ENCODE measurements at places on chromosomes 13 and 19.

DNA sequence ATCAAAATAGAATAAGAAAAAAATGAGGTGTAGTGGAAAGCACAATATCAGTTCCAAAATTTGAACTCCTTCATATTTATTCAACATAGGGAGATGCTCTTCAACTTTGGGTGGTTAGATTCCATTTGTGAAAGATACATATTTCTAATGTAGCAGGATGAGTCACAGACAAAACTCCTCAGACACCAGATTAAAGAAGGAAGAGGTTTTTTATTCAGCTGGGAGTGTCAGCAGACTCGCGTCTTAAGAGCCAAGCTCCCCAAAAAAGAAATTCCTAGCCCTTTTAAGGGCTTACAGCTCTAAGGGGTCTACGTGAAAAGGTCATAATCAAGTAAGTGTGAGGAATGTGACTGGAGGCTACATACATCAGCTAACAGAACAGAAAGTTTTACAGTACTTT, 6.8 kb upstream of the ZNF765 start:
- DNase-seq: no peak

DNA sequence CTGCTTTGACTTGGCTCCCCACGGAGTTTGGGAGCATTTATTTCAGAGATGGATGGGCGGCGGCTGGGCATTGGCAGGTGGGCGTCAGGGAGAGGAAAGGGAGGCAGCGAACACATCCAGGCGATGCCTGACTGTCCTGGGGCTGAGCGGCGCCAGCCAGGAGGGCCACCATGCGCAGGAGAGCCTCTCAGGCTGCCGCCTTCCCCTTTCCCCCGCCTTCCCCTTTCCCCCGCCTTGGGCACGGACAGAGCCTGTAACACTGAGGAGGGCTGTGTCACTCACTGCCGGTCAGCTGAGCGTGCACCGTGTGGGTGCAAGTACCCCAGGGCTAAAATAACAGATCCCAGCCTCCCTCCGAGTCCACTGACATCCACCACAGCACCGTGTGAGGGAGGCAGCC, 11.4 kb downstream of the MCF2L start:
- DNase-seq: no peak

DNA sequence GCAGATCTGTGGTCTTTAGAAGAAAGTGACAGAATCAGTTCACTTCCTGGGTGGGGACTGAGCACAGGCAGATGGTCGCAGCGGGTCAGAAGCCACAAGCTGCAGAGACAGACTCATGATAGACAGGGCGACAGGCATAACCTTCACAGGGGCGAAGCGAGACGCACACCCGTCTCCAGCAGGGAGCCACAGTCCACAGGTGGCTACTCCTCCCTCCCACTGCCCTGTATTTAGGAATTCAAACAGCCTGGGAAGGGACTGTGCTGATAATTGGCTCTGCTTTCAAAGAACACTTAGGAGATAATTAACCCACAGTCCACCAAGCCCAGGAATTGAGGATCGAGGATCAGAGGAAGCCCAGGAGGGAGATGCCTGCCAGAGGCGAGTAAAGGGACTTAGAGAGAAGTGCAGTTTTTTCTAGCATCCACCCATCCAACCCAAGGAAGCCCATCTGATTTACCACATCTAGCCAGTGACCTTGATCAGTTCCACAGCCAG, 23.2 kb downstream of the RFX2 start:
- no peak for DNase-seq

- no peak for DNase-seq
These were observed 20.5 kb downstream of the DYRK1B start for GRCh38 chr19:39813264-39813993.

DNA sequence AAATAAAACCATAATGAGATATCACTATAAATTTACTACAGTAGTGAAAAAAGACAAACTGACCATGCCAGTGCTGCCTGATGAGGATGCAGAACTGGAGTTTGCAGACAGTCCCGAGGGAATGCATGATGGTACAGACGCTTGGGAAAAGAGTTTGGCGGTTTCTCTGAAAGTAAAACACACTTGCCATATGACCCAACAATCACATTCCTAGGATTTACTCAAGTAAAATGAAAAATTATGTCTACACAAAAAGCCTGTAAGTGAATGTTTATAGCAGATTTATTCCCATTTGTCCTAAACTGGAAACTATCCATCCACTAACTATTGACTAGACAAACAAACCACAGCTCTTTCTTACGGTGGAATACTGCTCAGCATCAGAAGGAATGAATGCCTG, 271.0 kb downstream of the DNAJC15 start:
- DNase-seq: no peak

GRCh38 chr19:54133312-54133956, 4.1 kb upstream of the CNOT3 start:
- no peak for DNase-seq

GRCh38 chr13:30738526-30739236, 3.3 kb downstream of the ALOX5AP start:
- DNase-seq: no peak

DNA sequence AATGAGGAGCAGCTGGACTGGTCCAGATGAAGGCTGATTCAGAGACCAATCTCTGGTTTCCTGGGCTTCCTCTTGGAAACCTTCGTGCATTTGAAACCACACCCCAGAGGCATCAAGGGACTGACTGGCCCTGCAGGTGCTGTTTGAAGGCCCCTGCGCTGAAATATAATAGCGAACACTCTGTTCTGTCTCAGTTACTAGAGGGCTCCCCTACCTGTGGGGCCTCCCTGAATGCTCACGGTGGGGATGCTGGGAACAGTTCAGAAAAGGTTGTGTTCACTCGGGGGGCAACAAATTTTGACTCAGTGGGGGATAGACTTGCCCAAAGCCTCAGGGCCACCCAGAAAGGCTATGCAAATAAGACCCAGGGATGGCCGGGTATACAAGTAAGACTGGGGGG, 6.4 kb downstream of the CCDC8 start:
- no peak for DNase-seq

DNA sequence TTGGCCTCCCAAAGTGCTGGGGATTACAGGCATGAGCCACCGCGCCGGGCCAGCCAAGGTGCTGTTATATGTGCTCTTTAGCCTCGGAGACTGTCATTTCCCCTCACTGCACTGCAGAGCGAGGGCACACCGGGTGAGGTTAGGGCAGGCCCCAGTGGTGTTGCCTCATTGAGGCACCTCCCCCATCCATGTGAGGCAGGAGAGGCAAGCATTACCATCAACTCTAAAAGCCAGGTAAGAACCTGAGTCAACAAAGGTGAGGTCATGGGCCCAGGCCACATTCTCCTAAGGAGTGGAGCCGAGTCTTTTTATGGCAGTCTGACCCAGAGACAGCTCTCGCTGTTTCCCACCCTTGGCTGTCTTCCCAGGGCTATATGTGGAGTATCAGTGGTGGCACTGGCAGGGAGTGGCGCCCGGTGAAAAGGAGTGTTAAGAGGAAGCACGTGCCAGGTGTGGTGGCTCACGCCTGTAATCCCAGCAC, 10.9 kb downstream of the B3GNT8 start:
- DNase-seq: no peak

- DNase-seq: no peak
These were observed 5.9 kb downstream of the SHANK1 start for GRCh38 chr19:50713556-50714236.

DNA sequence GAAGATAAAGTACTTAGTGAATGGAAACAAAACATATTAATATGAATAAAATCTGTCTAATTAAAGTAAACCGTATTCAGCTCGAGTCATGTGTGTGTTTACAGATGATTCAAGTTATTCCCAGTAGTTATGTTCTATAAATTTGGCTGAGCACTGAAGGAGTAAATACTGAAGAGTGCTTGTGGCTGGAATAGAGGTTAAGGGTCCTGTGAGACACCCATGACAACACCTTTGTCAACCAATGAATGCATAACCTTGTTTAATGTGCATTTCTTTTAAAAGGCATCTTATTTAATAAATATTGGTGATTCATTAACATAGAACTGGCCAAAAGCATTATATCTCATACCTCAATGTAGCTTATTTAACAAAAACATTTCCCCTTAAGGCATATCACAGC, 577.8 kb upstream of the SLITRK5 start:
- DNase-seq: no peak

DNA sequence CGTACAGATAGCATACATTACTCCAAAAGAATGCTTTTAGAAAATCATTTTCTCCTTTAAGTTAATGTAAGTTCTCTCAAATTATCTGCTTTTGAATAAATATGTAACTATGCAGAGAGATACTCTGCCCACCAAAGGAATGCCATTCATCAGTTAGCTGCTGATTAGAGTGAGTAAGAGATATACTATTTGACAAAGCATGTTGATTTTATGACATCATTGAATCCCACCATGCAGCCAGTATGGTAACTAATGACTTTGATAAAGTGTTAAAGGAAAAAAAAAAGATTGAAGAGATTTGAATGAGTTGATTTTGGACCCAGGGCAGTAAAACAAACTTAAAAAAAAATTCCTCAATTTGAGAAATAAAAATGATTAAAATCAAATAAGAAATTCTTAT, 521.5 kb downstream of the SLITRK6 start:
- DNase-seq: no peak

All from GM04503 (cell line).